ENCODE measurements at places on chromosomes 5 and 9.
A peak's percentile ranks its signal among the peaks of the same experiment; 100 is the strongest.

GRCh38 chr9:107020040-107020530 is 157.1 kb downstream of the ZNF462 start:
- peak; percentile 20 for DNase-seq

- DNase-seq, result no peak
These were observed 45.9 kb downstream of the TTC1 start for GRCh38 chr5:160054831-160055230.

- no peak for DNase-seq
These were observed 18.1 kb downstream of the VAV2 start for GRCh38 chr9:133973791-133974630.

DNA sequence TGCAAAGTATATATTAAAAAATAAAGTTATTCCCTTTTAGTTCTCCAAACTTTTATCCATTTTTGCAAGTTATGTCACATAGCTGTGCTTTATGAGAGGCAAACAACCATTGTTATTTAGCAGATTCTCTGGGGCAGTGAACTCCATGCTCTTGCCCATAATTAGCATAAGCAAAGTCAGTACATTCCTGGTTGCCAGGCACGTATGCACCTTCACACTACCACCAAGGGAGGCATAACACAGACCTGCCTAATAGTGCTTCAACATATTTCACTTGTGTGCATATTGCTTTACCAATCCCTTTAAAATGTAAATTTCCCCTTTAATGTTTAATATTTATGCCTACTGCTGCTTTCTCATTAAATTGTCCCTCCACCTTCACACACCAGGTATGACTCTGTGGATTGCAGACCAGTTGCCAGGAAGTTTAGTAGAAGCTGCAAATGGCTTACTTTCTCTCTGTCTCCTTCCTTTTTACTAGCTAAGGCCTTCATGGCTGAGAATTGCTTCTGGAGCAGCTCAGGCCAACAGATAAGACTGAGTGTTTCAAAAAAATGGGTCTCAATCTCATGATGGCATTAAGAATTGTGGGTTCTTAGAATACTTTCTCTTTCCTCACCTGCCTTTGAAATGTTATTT is 388.2 kb downstream of the PRR16 start:
- no peak for DNase-seq

DNA sequence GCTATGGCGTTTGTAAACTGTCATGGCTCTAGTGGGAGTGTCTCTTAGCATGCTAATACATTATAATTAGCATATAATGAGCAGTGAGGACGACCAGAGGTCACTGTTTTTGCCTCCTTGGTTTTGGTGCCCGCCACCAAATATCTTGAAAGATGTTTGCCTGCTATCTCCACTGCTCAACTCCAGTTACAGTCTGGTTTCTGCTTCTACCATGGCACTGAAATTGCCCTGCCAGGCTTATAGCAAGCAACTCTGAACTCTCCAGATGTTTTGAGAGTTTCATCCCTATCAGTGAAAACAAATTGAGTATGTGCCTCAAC is 122.1 kb upstream of the SPRY4 start:
- DNase-seq, result no peak

- DNase-seq, result no peak
These were observed 151.8 kb upstream of the SLC27A6 start for GRCh38 chr5:128813317-128814070.

DNA sequence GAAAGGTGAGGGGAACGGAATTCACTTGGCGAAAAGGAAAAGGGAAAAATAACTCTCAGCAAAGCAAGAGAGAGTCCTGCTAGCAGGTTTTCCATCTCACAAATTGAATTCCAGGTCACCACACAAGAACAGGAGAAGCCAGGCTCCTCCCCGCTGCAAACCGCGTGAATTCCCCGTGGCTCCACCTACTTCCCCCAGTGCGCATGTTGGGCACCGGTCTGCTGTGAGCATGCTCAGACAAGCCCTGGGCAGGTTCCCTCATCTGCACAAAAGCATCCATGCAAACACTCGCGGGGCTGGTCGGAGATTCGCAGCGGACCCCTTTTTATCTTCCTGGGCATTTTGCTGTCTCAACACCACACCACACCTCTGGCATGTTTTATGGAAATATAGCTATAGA is 58.5 kb upstream of the S1PR3 start:
- DNase-seq, result no peak

- no peak for DNase-seq
These were observed 133.1 kb upstream of the FBXL7 start for GRCh38 chr5:15366676-15367391.

DNA sequence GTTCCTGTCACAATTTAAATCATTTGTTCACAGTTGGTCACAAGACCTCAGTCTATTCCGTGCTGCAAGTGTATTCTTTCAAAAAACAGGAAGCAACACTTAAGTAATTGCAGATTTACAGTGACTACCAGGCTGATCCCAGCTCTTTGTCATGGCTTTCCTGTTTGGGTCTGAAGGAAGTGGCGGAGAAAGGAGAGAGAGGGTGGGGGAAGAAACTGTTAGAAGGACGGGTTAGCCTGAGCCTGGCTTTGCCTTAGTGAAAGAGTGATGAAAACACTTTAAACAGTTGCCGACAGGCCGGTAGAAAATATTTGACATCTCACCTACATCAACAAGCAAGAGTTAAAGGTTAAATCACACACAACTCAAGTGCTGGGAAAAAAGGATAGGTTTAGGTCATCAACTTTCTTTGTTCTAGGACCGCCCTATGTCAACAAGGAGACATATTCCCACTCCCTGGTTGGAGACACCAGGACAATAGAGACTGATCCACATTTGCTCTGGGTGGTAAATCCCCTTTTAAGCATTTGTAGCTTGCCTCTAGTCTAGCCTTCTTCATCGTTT is 102.2 kb upstream of the DAB2 start:
- peak; percentile 57 for DNase-seq

GRCh38 chr5:150009671-150010387 is 9.3 kb downstream of the HMGXB3 start:
- no peak for DNase-seq

GRCh38 chr9:121443981-121444380 is 55.7 kb downstream of the GGTA1 start:
- DNase-seq, result no peak

DNA sequence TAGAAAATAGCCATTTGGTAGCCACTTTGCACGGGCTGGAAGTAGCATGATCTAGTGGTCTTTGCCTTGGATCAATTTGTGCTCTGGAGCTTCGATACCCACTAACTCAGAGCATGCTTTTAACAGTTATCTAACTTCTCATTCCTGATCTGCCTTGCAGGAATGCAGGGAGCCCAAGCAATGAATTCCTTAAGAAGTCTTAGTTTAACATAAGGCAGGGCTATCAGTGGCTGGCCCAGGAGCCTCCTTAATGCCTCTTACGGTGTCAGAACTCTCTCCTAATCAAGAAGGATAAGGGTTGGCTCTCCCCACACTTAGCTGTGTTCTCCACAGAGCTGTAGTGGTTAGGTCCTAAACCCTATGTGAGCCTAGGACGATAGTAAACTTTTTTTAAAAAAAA is 95.8 kb upstream of the TBCA start:
- DNase-seq, result no peak

DNA sequence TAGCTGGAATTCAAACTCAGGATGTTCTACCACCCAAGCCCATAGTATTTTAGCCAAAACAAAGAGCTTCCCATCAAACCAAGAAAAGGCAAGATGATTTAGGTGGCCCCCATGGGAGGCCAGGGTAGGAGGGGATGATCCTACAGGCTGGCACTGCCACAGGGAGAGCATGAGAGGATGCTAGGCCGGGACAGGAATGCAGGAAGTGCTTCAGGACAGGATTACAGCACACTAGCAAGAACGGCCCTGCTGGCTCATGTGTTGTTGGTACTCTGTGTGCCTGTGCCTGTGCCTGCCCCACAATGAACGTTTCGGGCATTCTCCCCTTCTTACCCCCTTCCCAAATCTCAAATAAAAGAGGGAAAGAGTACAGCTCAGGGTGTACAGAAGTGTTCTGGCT is 110.7 kb upstream of the TRIM32 start:
- no peak for DNase-seq

GRCh38 chr9:80188579-80188978 is 616.8 kb downstream of the TLE4 start:
- no peak for DNase-seq

DNA sequence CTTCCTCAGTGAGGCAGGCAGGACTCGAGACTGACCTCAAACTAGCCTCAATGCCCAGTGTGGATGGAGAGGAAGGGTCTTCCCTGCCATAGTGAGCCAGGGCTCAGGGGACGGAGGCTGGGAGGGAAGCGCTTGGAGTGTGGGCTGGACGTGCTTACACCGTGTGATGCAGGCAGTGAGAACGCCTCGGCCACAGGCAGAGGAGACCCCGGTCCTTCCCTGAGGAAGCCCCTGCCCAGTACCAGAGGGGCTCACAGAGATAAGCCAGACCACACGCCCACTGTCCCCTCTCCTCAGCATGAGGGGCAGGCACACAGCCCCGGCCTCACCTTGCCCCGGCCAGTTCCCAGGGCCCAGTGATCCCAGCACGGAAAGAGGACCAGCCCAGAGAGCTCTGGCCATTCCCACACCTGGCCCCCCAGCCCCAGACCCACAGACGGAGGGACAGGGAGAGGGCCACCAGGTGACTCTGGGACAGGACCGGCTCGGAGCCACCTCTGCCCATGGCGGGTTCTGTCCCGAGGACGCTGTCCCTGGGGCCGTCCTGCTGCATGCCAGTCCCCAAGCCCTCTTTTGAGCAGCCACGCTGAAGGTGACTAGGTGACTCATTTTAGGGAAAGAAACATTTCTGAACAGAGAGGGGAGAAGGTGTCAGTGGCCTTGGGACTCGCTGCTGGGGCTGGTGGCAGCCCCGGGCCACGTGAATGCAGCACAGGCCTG is 6.0 kb upstream of the NSMF start:
- no peak for DNase-seq
